ENCODE measurements at places on chromosomes 13 and 19. TPM values are rescaled to one million over a fixed set of nuclear protein-coding genes. Genes with fewer than 3 reads are reported as not detected.
A peak's percentile ranks its signal among the peaks of the same experiment; 100 is the strongest.

- DNase-seq, result no peak
These were observed 28.0 kb upstream of the SLC15A1 start for GRCh38 chr13:98780451-98780850.

DNA sequence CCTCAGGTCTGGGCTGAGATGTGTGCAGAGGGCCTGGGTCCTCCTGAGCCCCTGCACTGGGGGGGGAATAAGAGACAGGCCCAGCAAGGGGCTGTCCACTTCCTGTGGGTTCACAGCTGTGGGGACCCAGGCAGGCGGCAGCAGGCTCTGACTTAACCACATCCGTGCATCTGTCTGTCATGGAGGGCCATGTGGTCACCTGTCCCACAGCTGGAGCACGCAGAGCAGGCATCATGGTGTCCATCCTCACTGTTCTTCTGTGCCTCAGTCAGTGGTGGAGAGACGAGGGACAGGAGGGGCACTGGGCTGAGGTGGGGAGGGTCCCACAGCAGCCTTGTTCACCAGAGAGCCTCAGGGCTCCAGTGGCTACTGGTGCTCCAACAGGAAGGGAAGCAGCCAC lies 16.3 kb upstream of the KIR3DL3 start:
- no peak for DNase-seq

DNA sequence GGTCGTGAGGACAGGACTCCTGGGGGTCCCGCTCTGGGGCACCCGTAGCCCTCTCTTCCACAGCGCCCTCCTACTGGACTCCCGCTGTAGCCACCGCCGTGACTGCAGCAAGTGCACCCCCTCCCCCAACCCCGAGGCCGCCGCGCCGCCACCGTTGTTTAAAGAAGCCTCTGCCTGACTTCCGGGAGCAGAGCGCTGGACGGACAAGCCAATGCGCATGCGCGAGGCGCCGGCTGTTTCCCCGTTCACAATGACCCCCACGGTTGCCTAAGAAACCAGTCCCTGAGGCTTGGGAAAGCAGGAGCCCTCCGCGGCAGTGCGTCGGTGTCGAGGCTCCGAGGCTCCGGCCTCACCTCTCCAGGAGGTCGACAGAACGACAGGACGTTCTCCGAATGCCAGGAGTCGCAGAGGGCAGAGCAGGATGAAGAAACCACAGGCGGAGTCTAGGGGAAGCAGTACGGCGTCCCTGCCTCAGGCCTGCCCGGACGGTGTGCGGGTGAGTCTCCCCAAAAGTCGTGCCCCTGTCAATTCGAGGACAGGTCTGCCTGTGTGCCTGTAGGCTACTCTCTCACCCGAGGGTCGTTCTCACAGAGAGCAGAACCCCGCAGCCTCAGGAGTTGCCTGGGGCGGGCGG lies 70.5 kb upstream of the ZNF420 start:
- DNase-seq, result peak; percentile 41

DNA sequence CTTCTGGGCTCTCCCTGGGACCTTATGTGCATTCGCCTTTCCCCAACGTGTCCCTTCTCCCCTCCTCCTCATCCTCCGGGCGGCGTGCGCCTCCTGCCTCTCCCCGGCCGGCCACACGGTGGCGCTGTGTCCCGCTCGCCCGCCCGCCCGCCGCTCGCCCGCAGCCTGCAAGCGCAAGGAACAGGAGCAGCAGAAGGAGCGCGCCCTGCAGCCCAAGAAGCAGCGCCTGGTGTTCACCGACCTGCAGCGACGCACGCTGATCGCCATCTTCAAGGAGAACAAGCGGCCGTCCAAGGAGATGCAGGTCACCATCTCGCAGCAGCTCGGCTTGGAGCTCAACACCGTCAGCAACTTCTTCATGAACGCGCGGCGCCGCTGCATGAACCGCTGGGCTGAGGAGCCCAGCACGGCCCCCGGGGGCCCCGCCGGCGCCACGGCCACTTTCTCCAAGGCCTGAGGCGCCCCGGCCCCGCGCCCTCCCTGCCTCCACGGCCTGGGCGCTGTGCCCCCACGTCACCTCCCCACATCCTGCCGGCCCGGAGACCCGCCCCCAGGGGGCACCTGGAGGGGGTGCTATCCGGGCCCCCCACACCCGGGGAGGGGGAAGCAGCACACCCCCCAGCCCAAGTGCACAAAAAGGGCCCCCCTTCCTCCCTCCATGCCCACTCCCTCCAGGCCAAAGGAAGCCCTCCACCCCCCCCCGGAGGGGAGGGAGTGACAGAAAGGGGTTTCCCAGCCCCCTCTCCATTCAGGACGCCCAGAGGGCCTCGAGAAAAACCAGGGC lies 21.9 kb downstream of the ONECUT3 start:
- no peak for DNase-seq

- DNase-seq, result peak; percentile 19
These were observed 102.2 kb upstream of the PEG3 start for GRCh38 chr19:56942756-56943155.

- DNase-seq, result peak; percentile 47
These were observed 4.2 kb upstream of the ZSCAN4 start for GRCh38 chr19:57664269-57665127.

- no peak for DNase-seq
These were observed 1344.9 kb downstream of the UQCRFS1 start for GRCh38 chr19:27868007-27868406.

GRCh38 chr19:16627193-16627927 lies 644 bp downstream of the MED26 start:
- DNase-seq, result peak; percentile 26

DNA sequence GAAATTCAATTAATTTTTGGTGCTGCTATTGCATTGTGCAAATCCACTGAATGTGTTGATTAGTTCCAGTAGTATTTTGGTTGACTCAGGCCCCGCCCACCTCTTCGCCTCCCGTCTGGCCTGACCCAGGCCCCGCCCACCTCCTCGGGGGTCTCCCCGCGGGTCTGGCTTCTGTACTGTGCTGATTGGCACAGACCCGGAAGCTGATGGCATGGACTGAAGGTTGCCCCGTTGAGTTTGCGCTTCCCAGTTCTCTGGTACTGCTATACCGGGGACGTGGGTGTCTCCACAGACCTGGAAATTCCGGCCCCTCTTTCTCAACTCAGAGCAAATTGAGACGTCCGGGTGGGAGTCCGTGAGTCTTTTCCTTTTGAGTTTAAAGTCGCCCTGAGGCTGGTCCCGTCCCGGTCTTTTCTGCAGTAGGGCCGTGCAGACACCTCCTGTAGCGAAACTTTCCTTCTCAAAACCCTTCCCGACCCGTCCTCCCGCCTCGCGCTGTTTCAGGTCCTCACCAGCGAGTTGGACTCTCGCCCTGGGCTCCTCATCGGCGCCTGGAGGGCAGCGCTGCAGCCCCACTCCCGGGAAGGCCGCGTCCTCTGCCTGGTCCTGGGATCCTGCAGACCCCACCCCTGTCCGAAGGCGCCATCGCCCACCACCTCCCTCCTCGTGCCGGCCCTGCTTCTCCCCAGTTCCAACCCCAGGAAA lies 14.8 kb downstream of the ZNF701 start:
- DNase-seq, result no peak

GRCh38 chr13:66189986-66190385 lies 1040.2 kb downstream of the PCDH9 start:
- no peak for DNase-seq

DNA sequence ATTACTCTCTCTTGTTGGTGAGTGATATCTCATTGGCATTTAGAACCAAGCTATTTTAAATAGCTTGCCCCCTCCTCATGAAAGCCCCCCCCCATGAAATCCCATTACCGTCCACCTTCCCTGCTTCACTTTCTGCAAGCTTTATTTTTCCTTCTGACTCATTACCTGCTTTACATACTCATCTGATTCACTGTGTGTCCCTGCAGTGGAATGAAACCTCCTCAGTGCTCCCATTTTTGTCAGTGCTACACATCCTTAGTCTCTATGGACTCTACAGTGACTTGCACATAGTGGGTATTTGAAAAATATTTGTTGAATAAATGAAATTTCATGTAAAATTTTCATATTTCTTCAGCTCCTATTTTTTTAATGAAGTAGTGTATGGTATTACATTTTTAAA lies 62.3 kb downstream of the DOCK9 start:
- no peak for DNase-seq

DNA sequence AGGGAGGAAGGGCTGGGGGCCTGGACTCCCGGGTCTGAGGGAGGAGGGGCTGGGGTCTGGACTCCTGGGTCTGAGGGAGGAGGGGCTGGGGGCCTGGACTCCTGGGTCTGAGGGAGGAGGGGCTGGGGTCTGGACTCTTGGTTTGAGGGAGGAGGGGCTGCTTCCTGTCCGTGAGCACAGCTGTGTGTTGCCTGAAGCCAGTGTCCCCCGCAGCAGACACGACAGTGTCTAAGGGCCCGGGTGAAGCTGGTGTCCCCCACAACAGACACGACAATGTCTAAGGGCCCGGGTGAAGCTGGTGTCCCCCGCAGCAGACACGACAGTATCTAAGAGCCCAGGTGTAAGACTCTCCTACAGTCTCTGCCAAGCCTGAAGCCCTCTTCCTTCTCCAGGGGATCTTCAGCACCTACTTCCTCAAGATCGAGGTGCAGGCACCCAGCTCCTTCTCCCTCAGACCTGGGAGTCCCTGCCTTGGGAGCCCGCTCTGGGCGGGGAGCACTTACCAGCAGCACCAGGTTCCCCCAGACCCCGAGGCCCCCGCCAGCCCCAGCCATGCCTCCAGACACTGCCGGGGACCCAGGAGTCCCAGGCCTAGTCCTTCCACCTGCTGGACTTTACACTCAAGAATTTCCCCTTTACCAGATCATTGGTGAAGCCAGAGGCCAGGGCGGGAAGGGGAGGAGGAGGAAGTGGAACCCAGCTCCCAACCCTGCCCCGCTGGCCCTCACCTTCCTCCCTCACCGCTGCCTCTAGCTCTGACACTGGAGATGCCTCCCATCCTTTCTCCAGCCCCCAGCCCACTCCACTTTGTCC lies at the start of gene PTPRH:
PTPRH (minus strand) TSS at position 622 of the 813 bp plus-strand sequence; CDS start at position 554, 68 bp downstream.
- DNase-seq, result peak; percentile 87

GRCh38 chr19:31356587-31357314 lies 7.5 kb upstream of the TSHZ3 start:
- DNase-seq, result peak; percentile 31

DNA sequence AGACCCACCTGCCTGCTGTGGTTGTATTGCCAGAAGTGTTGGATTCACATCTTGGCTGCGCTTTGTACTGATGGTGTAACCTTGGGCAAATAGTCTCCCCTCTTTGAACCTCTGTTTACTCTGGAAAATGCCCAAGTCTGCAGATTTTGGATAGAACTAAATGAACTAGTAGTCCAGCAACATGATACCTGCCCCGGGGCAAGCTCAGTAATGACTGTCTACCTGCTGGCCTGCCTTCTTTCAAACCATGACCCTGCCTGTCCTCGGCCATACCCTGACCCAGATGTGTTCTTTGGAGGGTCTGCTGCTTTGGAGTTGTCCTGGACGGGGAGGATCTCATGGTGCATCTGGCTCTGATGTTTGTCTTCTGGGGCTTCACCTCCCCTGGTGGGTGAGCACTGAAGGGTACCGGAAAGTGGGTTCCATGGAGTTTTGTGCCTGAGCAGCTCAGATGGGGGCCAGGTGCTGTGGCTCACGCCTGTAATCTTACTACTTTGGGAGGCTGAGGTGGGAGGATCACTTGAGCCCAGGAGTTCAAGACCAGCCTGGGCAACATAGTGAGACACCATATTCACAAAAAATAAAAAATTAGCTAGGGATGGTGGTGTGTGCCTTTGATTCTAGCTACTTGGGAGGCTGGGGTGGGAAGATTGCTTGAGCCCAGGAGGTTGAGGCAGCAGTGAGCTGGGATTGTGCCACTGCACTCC lies 59.5 kb downstream of the TNFRSF19 start:
- no peak for DNase-seq

DNA sequence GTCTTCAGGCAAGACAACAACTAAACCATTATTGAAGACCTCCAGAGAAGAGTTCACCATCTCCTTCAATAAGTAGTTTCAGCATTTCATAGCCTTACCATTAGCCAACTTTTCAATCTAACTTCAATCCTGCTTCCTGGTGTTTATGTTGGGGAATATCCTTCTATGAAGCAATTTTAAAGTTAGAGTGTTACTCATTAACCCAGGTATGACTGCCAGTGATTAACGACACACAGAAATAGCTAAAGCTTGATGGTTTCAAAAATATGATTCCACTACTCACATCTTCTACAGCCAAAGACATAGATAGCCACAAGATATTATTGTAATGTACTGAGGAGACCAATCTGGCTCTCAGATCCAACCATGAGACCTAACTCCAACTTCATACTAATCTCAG lies 403.2 kb downstream of the EFNB2 start:
- no peak for DNase-seq

DNA sequence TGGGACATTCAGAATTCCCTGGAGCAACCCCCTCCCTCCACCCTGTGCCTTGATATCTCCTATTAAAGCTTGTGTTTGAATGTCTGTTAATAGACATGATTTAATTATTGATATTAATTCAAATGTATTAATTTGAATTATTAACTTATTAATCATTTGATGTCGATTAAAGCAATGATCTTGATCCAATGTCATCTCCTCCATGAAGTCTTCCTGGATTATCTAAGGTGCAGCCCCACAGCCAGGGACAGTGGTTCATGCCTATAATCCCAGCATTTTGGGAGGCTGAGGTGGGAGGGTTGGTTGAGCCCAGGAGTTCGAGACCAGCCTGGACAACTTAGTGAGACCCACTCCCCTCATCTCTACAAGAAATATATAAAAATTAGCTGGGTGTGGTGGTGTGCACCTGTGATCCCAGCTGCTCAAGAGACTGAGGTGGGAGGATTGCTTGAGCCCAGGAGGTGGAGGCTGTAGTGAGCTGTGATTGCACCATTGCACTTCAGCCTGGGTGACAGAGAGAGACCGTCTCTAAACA lies 9.6 kb downstream of the FEM1A start:
- DNase-seq, result no peak

- DNase-seq, result no peak
These were observed 5.5 kb downstream of the WDFY2 start for GRCh38 chr13:51589793-51590192.

DNA sequence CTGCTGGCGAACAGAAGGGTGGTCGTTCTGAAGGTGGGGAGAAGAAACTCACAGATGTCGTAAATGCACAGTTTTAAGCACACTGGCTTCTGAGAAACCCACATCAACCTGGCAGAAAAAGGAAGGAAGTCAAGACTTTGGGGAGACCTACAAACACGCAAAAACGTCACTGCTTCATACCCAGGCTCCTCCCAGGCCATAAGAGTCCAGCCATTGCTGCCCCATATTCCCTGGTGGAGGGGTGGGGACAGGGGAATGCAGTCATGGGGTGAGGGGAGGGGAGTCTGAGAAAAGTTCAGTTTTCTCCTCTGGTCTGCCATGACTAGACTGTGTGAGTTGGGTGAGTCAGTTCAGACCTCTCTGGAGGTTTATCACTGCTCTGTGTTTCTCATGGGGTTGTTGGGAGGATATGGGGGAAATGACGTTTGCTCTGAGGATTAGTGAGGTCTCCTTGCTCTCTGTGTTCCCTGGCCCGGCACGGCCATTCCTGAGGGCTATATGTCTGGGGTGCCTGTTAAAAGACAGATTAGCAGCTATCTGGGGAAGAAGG lies 139.0 kb downstream of the FLT1 start:
- no peak for DNase-seq

Gene LILRB3
- 0.44 TPM for total RNA-seq

Gene TUBA3C
- not detected for total RNA-seq

Gene SWSAP1
- total RNA-seq, result 4.6 TPM

Gene OR10H1
- total RNA-seq, result not detected

Gene RAB3A
- total RNA-seq, result 4.2 TPM

Gene KISS1R
- 0.21 TPM for total RNA-seq

Gene FCAR
- not detected for total RNA-seq

Gene ZNF69
- total RNA-seq, result 17.6 TPM

Gene ZNF577
- total RNA-seq, result 5.5 TPM

Gene ZNF418
- total RNA-seq, result 5.3 TPM

Measured in colonic mucosa (tissue), 4 donors.